ENCODE measurements at places on chromosomes 2 and 18.

DNA sequence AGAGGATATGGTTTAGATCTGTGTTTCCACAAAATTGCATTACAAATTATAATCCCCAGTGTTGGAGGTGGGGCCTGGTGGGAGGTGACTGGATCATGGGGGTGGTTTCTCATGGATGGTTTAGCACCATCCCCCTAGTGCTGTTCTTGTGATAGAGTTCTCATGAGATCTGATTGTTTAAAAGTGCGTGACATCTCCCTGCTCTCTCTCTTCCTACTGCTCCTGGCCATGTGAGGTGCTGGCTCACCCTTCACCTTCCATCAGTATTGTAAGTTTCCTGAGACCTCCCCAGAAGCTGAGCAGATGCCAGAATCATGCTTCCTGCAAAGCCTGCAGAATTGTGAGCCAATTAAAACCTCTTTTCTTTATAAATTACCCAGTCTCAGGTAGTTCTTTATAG lies 33.1 kb downstream of the LHCGR start:
- H3K36me3 ChIP-seq: no peaks in the 10 kb centered on the region
- H3K4me3 ChIP-seq: no peak overlapping the region
- no peaks in the 10 kb centered on the region for H3K27me3 ChIP-seq

DNA sequence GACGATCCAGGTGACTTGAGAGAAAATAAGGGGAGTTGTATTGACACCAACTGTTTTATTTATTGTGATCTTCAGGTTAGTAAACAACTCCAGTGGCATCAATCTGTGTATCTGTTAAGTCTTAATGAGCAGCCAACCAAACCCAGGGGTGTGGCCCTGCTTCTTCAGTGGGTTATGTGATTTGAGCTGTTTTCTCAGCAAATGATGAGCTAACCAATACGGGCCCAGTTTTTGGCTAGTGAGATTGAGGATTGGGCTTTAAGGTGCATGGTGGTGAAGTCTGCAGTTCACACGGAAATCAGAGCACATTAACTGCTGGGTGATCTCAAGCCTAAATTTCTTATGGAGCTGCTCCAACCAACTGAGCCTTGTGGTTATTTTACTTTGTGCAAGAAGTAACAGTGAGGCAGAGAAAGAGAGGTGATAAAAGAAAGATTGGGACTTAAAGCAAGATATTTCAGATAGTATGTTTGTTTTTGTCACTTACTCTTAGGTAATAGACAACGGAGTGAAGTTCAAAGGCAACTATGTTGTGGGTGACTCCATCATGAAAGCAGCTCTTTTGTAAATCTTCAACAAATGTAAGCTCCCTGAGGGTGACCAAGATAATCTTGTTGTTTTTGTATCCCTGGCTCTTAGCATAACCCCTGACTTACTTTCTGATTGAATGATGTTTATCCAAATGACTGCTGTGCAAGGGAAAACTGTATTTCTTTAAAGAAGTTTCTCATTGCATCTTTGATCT lies 2.4 kb downstream of the MTCL1 start:
- H3K4me3 ChIP-seq: peak overlapping the region; percentile 83
- H3K36me3 ChIP-seq: peaks cover 6% of the 10 kb centered on the region
- no peak for DNase-seq

- H3K4me1 ChIP-seq: no peaks in the 10 kb centered on the region
- no peak for DNase-seq
- H3K27me3 ChIP-seq: no peaks in the 10 kb centered on the region
- H3K4me3 ChIP-seq: no peak overlapping the region
- H3K36me3 ChIP-seq: no peaks in the 10 kb centered on the region
Measured at GRCh38 chr2:239601201-239601851, 200.5 kb upstream of the HDAC4 start.

- no peaks in the 10 kb centered on the region for H3K4me1 ChIP-seq
- no peak overlapping the region for H3K27ac ChIP-seq
- no peak for DNase-seq
- no peaks in the 10 kb centered on the region for H3K36me3 ChIP-seq
Measured at GRCh38 chr2:118246726-118247125, 158.5 kb downstream of the INSIG2 start.

DNA sequence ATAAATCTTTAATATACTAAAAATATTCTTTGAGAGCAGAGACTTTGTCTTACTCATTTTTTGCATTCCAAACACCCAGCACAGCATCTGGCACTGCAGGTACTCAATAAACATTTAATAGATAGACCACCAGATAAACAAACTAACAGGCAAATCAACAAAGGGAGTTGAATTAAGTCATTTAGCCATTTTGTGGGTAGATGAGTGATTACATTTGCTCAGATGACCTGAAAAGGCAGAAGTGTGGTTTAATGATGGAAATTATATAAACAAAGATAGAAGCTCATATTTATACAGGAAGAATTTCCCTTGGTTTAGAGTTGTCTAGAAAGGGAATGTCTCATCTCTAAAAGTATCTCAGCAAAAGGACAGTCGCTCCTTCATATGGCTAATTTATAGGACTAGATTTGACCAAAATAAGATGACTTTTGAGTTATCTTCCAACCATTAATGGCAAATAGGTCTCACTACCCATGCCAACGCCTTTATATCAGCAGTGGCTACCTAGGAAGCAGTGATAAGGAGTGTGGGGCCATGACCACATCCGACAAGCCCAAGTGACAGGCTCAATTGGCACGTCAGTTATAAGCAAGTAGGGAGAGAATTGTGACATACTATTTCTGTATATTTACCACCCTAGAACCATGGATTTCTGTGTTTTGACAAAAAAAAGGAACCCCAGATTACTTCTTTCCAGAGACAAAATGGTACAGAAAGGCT lies 173.5 kb downstream of the ATAD2B start:
- no peak overlapping the region for H3K4me3 ChIP-seq
- H3K4me1 ChIP-seq: peaks cover 32% of the 10 kb centered on the region
- no peaks in the 10 kb centered on the region for H3K27me3 ChIP-seq
- H3K27ac ChIP-seq: no peak overlapping the region

DNA sequence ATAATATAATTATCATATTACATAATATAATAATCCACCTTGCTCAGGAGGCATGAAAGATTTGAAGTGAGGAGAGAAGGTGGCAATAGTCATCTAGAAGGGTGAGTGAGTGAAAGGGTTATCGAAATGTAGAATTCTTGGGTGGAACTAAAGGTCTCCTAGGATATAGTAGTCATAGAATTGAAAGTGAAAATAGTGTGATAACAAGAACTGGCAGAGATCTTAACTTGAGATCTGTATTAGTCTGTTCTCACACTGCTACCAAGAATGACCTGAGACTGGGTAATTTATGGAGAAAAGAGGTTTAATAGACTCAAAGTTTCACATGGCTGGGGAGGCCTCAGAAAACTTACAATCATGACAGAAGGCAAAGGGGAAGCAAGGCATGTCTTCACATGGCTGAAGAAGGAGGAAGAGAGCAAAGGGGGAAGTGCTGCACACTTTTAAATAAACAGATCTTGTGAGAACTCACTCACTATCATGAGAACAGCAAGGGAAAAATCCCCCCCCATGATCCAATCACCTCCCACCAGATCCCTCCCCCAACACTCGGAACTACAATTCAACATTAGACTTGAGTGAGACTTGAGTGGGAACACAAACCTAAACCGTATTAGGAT lies 351.5 kb downstream of the NR4A2 start:
- no peaks in the 10 kb centered on the region for H3K27me3 ChIP-seq
- no peaks in the 10 kb centered on the region for H3K4me1 ChIP-seq
- no peak for DNase-seq
- H3K27ac ChIP-seq: no peak overlapping the region
- no peak overlapping the region for H3K4me3 ChIP-seq

GRCh38 chr2:127664895-127665225 lies 10.5 kb downstream of the LIMS2 start:
- no peaks in the 10 kb centered on the region for H3K27me3 ChIP-seq
- no peaks in the 10 kb centered on the region for H3K36me3 ChIP-seq
- no peak overlapping the region for H3K27ac ChIP-seq
- no peak for DNase-seq

DNA sequence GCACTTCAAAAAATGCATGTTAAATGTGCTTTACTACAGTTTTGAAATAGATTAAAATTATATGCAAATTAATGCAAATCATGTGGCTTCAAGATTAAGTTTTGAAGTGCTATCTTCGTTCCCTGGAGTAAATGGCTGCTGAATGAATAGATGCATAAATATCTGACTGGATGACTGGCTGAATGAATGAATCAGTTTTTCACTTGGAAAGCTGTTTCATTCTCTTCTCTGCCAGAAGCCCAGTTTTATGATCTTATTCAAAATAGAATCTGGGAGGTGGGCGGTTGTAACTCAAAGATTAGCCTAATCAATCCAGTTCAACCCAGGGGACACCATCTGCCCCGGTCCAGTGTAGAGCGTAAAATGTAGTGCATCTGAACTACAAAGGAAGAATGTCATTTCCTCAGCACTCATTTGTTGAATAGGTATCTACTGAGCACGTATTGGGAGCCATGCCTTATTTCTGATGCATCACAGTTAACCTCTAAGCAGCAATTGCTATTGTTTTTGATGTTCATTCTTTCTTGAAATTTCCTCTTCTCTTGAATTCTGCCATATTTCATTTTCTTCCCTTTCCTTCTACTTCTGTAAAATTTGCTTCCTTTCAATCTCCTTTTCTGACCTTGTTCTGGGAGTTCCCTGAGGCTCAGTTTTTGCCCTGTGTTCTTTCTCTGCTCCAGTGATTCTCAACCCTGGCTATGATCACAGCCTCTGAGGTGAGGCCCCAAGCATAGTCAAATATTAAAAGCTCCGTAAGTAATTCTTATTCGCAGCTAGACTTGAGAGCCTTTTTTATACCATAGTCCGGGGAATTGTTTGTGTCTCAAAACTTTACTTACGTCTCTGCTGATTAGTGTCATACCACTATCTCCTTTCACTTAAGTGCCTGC lies 282.7 kb downstream of the PARD3B start:
- H3K27me3 ChIP-seq: no peaks in the 10 kb centered on the region
- H3K36me3 ChIP-seq: no peaks in the 10 kb centered on the region
- no peaks in the 10 kb centered on the region for H3K4me1 ChIP-seq

DNA sequence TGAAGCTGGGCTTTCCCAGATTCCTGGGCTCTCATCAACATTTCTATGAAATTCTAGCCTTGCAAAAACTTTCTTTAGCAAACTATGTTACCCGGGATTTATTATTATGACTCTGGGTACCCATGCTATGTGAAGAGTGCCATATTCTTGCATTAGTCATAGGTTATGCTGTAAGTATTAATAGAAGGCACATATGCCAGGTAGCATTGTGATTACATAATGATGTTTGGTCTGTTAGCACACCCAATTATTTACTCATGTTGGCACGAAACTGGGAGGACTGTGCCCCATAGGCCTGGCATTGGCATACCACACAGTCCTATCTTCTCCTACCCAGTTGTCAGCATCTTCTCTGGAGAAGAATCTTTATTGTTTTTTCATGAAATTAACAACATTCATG lies 171.0 kb downstream of the SLC4A3 start:
- no peaks in the 10 kb centered on the region for H3K27me3 ChIP-seq
- H3K27ac ChIP-seq: no peak overlapping the region
- no peaks in the 10 kb centered on the region for H3K4me1 ChIP-seq
- no peak overlapping the region for H3K4me3 ChIP-seq
- DNase-seq: no peak
- H3K36me3 ChIP-seq: no peaks in the 10 kb centered on the region

DNA sequence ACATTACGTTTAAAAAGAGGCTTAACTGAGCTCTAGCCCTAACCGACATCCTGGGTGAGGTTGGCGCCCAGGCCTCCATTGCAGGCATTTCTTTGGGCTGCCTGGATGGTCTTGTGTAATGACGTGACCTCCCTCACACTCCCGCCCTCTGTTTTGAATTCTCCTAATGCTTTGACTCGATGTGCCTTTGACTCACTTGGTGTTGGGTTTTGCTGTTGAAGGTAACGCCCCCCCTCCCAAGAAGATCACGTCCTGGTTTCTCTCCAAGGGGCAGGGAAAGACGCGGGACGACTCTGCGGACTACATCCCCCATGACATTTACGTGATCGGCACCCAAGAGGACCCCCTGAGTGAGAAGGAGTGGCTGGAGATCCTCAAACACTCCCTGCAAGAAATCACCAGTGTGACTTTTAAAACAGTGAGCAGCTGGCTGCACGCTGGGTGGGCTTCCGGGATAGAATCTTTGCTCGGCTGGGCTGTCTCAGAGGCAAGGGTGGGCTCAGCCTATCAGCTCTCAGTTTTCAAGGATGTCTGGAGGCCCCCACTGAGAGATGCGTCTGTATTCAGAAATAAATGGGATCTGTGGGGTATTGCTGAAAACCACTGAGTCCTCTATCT lies 87.9 kb upstream of the ATG16L1 start:
- no peak overlapping the region for H3K27ac ChIP-seq
- no peaks in the 10 kb centered on the region for H3K27me3 ChIP-seq
- no peak overlapping the region for H3K4me3 ChIP-seq
- H3K4me1 ChIP-seq: peaks cover 4% of the 10 kb centered on the region

GRCh38 chr18:26804519-26804918 lies 61.0 kb downstream of the AQP4 start:
- no peaks in the 10 kb centered on the region for H3K27me3 ChIP-seq
- peaks cover 6% of the 10 kb centered on the region for H3K4me1 ChIP-seq
- peak; percentile 40 for DNase-seq

GRCh38 chr2:229921101-229921891 lies 513 bp downstream of the TRIP12 start:
- H3K36me3 ChIP-seq: peaks cover 18% of the 10 kb centered on the region
- H3K4me3 ChIP-seq: peak overlapping the region; percentile 98
- H3K4me1 ChIP-seq: peaks cover 7% of the 10 kb centered on the region
- peak overlapping the region; percentile 97 for H3K27ac ChIP-seq

- DNase-seq: no peak
- H3K36me3 ChIP-seq: peaks cover 13% of the 10 kb centered on the region
- H3K4me1 ChIP-seq: no peaks in the 10 kb centered on the region
- no peak overlapping the region for H3K4me3 ChIP-seq
Measured at GRCh38 chr2:232586943-232587505, 36.5 kb downstream of the EIF4E2 start.

DNA sequence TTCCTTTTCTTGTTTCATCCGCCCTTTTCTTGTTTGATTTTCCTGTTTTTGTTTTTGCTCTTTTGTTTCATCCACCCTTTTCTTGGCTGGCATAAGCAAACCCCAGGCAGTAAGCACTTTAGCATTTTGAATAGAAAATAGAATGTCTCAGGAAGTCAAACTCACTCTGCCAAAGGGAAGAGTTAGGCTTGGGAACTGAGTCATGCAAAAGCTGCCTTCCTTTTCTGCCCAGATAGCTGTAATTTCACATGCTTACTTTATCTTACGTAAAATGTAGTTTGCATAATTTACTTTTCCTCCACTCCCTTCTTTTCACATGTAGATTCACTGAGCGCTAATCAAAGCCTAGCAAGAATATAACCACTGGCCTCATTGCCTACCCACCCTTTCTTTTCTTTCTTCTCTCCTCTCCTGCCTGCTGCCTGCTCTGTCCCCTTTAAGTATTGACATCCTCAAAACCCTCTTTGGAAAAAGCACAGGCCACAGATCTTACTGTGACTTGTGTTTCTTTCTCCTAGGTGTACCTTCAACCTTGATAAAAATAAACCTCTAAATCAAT lies 48.4 kb downstream of the CNGA3 start:
- H3K27ac ChIP-seq: no peak overlapping the region
- no peak for DNase-seq
- H3K36me3 ChIP-seq: no peaks in the 10 kb centered on the region
- no peaks in the 10 kb centered on the region for H3K4me1 ChIP-seq
- H3K27me3 ChIP-seq: no peaks in the 10 kb centered on the region

- H3K4me1 ChIP-seq: no peaks in the 10 kb centered on the region
- H3K27ac ChIP-seq: no peak overlapping the region
- DNase-seq: no peak
- no peak overlapping the region for H3K4me3 ChIP-seq
Measured at GRCh38 chr18:67117804-67118203, 398.7 kb downstream of the DSEL start.

GRCh38 chr2:16226943-16227664 lies 286.8 kb downstream of the MYCN start:
- H3K27me3 ChIP-seq: no peaks in the 10 kb centered on the region
- DNase-seq: no peak
- H3K27ac ChIP-seq: no peak overlapping the region
- H3K36me3 ChIP-seq: no peaks in the 10 kb centered on the region
- H3K4me1 ChIP-seq: no peaks in the 10 kb centered on the region

Data from SK-N-SH (cell line).